ENCODE measurements at places on chromosomes 4 and X. TPM values are rescaled to one million over a fixed set of nuclear protein-coding genes. Genes with fewer than 3 reads are reported as not detected.

Gene IL3RA
- total RNA-seq = 7.4 TPM

Gene EDNRA
- 15.4 TPM for total RNA-seq

Gene FGB
- 1.3 TPM for total RNA-seq

Gene EDA2R
- 4.4 TPM for total RNA-seq

Gene MAGEA10
- total RNA-seq = not detected

Gene UBA1
- total RNA-seq = 193 TPM

Gene CLDN34
- total RNA-seq = 4.6 TPM

Gene MAGEA8
- total RNA-seq = not detected

Gene TMEM154
- total RNA-seq = 86.5 TPM

Gene STPG2
- total RNA-seq = 1.4 TPM

Gene KLHL4
- 0.49 TPM for total RNA-seq

Gene CNGA1
- total RNA-seq = 36.8 TPM

Gene TSPAN7
- 47.0 TPM for total RNA-seq

GRCh38 chrX:125204681-125205132 lies 115.0 kb upstream of the TEX13C start:
- no peak for DNase-seq

- no peak for DNase-seq
Observed at GRCh38 chr4:111676533-111676932, 468.7 kb upstream of the FAM241A start.

- DNase-seq = no peak
Observed at GRCh38 chr4:175441256-175441655, 370.8 kb downstream of the GPM6A start.

DNA sequence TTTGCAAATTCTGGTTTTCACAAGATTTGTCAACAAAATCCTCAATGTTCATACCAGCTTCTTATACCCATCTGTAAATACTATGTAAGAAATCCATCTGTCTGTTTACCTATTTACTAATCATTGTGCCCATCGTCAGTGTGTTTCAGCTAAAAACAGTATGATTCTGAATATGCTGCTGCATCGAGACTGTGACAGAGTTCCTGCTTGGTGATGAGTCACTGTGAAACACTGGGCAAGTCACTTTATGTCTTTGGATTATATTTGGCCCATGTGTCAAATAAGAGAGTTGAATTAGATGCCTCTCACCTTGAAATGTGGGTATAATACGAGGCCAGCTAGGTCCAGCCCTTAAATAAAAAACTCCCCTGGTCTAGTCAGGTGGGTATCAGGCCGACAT lies 79.3 kb downstream of the CBLL2 start:
- DNase-seq = no peak

DNA sequence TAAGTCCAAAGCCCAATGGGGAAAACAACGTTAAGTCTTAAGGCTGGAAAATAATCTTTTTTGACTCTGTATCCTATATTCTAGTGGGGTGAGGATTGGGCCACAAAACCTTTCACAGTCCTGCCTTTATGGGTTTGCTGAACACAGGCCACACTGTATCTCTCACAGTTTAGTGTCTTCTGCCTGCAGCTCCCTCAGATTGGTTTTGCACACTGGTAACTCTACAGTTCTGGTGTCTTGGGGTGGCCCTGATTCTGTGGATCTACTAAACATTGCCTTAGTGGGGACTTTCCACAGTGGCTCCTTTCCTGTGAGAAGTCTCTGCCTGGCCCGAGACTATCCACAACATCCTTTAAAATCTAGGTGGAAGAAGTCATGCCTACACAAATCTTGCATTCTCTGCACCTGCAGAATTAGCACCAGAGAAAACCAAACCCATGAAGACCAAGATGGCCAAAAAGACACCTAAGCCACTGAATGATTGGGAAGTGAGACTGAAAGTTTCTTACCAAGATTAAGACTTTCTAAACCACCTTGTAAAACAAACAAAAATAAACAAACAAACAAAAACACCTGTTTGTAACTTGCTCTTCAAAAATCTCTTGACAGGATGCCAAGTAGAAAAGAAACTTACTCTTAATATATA lies 150.4 kb upstream of the PCDH10 start:
- no peak for DNase-seq

DNA sequence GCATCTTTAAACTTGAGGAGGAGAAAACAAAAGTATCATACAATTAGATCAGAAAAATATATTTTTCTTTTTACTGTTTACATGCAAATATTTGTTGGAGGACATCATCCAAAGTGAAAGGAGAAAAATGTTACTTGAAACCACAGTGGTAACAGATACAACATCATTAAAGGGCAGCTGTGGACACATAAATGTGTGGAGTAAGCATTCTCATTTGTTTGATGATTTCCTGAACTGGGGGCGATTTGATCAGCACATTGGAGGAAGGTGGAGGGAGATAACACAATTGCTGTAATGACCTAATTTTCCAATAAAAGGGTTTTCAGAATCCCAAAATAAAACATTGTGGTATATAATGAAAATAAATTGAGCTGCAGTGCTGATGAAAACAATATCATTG lies 314.5 kb upstream of the HS3ST1 start:
- DNase-seq = no peak

GRCh38 chrX:4935846-4936245 lies 1222.4 kb upstream of the PRKX start:
- DNase-seq = no peak

- DNase-seq = no peak
Observed at GRCh38 chrX:140249088-140249487, 255.8 kb downstream of the SOX3 start.

DNA sequence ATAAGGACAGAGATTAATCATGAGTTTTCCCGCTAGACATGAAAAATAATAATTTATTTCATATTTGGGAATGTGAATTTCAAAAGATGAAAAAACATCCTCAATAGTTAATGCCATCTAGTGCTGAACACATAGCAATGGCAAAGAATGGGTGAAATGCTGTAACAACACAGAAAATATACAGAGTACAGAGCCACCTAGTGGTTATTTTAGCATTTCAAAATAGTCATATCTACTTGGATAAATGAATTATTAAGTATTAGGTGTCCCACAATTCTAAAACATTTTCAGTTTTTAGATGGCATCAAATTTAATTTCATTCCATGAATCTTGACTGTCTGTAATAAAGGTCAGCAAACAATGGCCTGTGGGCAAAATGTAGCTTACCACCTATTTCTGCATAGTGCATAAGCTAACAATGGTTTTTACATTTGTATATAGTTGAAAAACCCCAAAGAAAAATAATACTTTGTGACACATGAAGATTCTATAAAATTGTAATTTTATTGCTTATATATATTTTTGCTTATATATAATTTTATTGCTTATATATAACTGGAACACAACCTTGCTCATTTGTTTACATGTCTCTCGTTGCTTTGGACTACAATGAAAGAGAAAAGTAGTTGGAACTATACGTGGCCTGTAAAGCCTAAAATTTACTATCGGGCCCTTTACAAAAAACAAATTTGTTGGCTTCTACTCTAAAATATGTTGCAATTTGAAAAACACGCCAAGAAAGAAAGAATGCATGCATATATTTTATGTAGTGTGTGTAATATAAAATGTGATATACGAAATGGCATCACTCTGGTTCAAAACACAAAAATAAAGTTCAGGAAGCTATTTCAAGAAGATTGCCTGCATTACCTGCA lies 99.1 kb upstream of the FAM47C start:
- no peak for DNase-seq

- no peak for DNase-seq
Observed at GRCh38 chr4:177239477-177239876, 70.2 kb upstream of the NEIL3 start.

- no peak for DNase-seq
Observed at GRCh38 chrX:43266487-43266886, 389.6 kb upstream of the MAOA start.

GRCh38 chrX:17187136-17187756 lies 187.8 kb upstream of the NHS start:
- DNase-seq = no peak

GRCh38 chr4:141132709-141133145 lies 542 bp downstream of the RNF150 start:
- DNase-seq = peak; percentile 46

- DNase-seq = no peak
Observed at GRCh38 chrX:122850326-122850725, 333.8 kb upstream of the GRIA3 start.

DNA sequence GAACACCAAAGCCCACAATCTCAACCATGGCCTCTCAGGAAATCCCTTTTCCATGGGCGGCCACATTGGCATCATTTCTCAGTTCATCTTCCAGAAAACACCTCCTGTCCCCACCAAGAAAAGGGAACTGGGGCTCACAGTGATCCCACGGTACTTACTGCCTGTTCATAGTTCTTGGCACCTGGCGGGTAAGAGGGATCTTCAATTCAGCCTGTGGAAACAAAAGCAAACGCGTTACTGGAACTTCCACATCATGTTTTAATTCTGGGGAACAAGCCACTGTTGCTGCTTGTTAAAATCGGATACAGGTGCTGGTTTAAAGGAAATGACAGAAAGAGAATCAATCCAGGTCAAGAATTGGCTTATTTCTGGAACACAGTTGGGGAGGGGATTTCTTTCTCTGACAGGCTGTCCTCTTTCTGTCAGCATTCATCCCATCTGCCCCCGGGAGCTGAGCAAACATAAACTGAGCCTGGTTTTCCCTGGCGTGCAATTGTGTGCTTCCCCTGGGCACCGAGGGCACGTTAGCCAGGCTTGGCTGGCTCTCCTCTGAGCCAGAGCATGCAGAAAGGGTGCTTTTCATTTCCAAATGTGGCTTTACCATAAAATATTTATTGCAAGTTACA lies 16.8 kb downstream of the CLNK start:
- no peak for DNase-seq

GRCh38 chrX:29542152-29542551 lies 673.2 kb upstream of the MAGEB2 start:
- DNase-seq = no peak

DNA sequence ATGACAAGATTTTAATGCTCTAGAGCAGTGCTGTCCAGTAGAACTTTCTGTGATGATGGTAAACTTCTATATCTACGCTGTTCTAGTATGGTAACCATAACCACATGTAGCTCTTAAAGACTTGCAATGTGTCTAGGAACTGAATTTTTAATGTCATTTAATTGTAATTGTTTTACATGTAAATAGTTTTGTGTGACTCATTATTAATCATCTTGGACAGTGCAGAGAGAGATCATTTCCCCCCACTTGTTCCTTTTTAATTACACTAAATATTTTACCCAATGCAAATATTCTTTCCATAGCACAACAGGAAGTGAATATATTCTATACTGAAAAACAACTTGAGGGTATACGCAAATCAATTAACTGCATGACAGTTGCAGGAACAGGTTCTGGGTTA lies 5.8 kb downstream of the ATG4A start:
- DNase-seq = no peak

DNA sequence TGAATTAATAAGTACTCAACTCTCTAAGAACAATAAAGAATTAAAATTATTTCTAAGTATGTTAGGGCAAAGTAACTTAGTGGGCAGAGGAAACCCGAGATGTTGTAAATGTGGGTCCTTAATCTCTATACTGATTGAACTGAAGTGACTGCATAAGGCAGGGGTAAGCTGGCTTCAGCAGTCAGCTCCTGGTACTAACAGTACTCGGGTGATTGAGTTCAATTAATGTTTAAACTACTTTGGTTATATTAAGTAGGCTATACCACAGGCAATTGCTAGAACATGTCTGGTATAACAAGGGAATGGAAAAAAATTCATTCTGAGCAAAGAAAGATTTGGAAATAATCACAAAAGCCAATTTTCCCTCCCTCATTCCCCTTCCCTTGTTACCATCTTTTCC lies 90.7 kb downstream of the LNX1 start:
- no peak for DNase-seq

GRCh38 chr4:98529970-98530569 lies 128.3 kb downstream of the TSPAN5 start:
- DNase-seq = no peak

DNA sequence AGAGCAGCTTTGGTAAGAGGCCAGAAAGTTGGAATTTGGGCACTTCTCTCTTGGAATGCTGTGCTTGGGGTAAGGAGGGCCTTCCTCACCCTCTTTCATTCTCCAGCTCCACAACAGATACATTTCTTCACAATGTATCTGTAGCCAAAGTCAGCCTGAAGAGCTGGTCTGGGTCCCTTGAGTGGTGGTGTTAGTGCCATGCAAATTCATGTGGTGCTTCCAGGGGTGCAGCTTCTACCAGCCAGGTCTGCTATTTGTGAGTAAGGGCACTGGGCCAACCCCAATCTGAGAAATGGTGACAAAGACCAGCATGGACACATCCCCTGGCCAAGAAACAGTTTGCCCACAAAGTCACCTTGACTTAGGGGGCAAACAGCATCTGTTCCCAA lies 17.8 kb downstream of the AMER1 start:
- no peak for DNase-seq

DNA sequence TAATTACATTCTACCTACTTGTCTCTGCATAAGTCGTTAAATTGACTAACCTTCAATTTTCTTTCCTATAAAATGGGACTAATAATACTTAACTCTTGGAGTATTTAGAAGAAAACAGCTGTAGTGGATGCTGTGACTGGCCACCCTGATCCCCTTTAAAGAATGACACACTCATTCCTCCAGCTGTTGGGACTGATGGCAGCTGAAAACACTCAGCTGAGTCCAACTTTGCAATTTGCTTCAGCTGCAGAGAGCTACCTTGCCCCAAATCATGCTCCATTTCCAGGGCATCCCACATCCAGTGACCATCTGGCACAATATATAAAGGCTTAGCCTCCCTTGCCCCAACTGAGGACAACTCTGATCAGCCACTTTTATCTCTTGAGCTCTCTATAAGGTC lies 89.1 kb downstream of the MID1IP1 start:
- no peak for DNase-seq

- DNase-seq = no peak
Observed at GRCh38 chr4:143353797-143354196, 17.1 kb downstream of the GAB1 start.

- no peak for DNase-seq
Observed at GRCh38 chr4:16685536-16685935, 212.9 kb downstream of the LDB2 start.

DNA sequence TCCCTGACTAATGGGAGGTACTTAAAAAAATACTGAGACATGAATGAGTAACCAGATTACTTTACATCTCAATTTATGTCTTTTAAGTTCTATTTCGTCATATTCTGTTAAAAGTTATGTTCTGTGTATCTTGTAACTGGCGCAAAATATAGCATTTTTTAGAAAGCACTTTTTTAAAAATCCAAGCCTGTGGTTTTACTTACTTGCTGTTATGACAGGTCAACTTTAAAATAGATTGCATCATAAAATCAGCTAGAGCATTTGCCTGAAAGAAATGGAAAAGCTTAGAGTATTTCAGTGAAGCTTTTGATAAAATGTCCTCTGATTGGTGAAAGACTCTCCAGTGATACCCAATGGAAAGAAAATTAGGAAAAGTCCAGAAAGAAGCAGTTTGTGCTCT lies 1892.3 kb upstream of the TENM3 start:
- DNase-seq = no peak

DNA sequence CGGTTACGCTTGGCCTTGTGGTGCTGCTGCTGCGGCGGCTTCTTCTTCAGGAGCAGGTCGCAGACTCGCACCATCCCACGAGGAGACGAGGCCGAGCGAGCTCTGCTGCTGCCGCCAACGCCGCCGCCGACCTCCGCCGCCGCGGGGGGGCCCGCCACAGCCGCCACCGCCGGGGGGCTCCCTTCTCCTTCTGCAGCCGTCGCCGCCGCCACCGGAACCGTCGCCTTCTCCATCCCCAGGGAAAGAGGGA lies 237 bp downstream of the ANKRD17 start:
- no peak for DNase-seq

GRCh38 chr4:3168029-3168428 lies 80.9 kb upstream of the MSANTD1 start:
- no peak for DNase-seq

- peak; percentile 45 for DNase-seq
Observed at GRCh38 chrX:107537815-107538214, 88.4 kb downstream of the FRMPD3 start.

- no peak for DNase-seq
Observed at GRCh38 chrX:148784856-148785255, 284.4 kb downstream of the AFF2 start.
